ELR (cell line): ENCODE measurements at places on chromosomes 5 and 9.

DNA sequence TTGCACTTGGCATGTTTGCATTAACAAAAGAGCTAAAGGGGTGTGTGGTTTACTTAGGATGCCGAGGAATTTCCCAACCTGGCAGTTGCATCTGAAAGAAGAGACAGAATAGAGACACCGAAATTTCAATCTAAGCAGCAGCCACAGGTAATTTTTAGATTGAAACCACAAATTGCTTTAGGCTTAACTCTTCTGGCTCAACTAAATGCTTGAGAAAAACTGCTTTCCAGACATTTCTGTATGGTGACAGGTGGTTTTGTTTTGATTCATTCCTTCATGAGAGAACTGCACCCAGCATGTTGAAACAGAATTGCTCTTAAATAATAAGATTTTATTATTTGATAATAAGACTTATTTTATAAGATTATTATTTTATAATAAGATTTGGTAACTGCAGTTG lies 21.5 kb downstream of the SECISBP2 start:
- DNase-seq, result no peak

- no peak for DNase-seq
These were observed 440.4 kb downstream of the DMRT2 start for GRCh38 chr9:1490341-1491232.

DNA sequence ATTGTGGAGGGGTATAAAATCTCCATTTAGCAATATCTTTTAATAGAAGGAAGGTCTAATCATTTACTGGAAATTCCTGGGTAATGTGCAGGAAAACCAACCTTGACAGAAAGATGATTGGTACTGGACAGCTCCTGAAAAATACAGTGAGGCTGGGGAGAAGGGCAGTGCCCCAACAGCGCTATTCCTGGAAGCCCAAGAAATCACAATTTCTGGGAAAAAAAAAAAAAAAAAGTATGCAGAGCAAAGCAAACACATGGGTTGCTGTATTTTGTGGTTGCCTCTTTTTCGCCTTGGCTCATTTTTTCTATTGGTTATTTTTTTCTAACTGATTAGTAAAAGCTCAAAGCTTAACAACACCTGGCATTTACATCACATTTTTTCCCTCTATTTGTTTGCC lies 249.7 kb downstream of the ENC1 start:
- DNase-seq, result no peak

- DNase-seq, result peak; percentile 18
These were observed 44.7 kb upstream of the NKD2 start for GRCh38 chr5:963673-964531.

GRCh38 chr5:8474569-8474930 lies 605.6 kb downstream of the MTRR start:
- DNase-seq, result no peak

DNA sequence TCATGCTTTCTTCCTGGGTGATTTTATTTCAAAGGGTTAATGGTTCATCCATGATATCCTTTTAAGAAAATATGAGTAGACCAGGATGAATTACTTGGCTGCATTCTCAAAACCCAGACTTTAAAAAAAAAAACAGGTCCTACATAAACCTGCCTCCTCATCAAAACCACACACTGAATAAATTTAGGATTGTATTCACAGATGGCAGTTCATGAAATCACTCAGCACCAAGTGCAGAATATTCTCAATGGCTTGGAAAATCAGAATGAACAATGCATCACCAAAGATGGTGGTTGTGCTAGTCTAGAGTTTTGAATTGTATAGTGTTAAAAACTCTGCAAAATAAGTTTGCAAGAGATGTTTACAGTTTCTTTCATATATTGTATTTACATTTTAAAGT lies 145.4 kb upstream of the GRAMD2B start:
- DNase-seq, result no peak

DNA sequence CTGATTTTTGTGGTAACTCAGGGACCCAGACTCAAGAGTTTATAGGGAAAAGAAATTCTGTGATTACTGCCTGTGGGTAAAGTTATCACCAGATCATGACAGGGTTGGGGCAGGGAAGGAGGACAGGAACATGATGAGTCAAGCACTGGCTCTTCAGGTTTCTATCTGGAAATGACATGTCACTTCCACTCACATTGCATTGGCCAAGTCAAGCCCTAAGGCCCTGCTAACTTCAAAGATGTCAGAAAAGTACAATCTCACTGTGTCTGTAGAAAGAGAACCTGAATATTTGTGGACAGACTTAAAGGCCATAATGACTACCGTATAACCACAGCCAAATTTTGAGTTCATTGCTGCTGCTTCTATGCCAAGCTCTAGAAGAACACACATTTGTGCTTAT lies 187.7 kb downstream of the TLE4 start:
- no peak for DNase-seq

DNA sequence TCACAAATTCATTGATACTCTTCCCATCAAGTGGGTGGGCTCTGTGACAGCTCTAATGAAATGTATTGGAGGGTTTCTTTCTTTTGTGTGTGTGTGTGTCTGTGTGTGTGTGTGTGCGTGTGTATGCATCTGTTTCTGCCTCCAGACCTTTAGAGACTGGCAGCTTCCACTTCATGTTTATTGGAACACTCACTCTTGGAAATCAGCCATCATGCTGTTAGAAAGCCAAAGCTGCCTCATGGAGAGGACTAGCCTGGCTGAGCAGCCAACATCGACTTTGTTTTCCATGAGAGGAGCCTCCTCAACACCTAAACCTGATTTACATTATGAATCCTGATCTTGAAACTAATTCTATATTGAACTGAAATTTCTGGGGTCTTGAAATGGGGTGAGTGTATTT lies 128.5 kb upstream of the FAM174A start:
- DNase-seq, result no peak
